ENCODE measurements at places on chromosomes 1 and 21.

DNA sequence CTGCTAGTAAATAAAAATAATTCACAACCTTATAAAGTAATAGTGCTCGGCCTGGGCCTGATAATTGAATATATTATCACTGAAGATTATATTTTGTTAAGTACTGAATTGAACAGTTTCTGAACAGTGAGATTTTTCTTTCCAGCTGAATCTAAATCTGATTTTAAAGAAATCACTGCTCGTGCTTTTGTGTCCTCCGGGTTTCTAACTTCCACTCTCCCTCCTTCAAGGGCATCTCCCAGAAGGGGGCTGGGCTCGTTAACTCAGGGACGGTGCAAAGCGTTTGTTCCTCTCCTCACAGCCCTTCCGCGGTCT is 823 bp upstream of the KIF1B start:
- DNase-seq: no peak

DNA sequence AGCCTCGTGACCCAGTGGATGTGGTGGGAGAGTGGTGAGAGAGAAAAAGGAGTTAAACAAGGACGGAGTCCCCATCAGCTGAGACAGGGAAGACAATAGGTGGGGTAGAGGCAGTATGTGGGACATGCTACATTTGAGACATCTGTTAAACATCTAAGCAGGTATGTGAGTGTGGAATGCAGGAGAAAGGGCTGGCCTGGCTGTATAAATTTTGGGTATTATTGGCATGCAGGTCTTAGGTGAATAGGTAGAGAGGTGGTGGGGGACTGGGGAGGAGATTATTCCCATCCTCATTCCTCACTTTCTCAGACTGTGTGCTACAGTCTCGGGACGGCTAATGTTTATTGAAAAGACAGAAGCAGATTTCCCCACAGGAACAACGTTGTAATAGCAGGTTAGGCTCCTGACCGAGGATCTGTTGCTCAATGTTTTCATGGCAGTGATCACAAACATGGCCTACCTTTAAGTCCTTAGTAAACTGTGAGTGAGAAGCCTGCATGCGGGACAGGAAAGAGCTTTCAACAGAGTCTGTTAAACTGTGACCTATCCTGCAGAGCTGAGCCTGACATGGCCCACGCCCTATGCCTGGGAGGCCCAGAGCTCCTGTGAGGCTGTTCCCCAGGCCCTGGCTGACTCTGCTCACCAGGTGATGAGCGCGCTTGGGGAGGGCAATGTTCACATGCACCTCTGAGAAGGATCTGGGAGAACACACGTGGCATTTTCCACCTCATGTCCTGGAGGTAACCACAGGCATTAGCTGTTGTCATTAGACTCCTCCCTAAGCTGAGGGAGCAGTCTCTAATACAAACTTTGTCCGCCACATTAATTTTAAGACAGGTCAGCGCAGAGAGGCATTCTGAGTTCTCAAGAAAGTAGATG is 16.5 kb downstream of the VSIG8 start:
- DNase-seq: no peak

DNA sequence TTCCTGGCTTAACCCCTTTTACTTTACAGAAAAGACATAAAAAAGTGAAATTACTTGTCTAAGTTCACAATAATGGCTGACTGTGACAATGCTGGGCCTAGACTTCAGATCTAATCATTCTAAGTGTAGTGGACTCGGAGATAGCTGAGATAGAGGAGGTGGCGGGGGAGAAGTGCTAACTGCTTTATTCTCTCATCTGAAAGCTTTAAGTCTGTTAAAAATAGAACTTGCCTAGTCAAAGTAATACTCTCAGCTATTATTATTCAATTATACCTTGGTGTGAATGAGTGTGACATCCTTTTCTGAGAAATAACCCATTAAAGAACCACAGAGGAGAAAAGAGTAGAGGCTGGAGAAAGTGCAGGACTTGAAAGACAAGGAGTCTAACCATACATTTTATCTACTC is 96.1 kb upstream of the OLIG2 start:
- no peak for DNase-seq

DNA sequence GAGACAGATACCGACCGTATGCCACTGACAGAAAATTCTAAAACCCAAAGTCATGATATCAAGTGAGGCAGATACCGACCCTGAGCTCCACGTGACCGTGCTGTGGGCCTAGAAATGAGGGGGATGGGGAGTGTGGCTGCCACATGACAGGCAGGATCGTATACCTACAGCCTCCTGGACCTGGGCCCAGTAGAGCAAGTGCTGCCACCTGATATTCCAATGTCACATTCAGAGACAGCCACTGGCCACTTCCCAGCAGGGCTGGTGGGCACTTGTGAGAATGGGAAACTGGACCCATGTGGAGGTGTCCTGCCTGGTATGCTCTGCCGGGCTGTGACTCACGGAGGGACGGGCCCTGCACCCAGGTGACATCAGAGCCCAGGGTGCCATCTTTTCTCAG is 44.6 kb upstream of the CLDN14 start:
- DNase-seq: no peak

DNA sequence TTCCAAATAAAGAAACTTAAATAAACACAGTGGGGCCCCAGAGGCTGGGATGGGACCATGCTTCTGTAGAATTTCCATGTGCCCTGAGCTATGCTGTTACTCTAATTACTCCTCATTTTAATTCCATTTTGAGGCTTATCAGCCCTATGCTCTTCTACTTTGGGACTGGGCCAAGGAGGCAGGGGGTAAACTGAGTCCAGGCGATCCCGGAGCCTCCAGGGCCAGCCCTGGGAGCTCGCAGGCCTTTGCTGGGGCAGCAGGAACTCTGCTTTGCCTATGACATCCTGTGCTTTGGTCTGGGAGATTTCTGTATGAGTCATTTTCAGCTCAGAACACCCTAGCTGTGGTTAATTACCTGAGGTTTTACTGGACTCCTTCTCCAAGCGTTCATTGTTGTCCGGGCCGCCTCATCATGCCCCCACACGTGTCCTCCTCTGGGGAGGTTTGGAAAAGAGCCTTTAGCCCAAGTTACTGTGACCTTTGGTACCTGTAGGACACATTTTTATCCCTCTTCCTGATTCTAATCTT is 95.7 kb downstream of the RHOU start:
- DNase-seq: no peak

DNA sequence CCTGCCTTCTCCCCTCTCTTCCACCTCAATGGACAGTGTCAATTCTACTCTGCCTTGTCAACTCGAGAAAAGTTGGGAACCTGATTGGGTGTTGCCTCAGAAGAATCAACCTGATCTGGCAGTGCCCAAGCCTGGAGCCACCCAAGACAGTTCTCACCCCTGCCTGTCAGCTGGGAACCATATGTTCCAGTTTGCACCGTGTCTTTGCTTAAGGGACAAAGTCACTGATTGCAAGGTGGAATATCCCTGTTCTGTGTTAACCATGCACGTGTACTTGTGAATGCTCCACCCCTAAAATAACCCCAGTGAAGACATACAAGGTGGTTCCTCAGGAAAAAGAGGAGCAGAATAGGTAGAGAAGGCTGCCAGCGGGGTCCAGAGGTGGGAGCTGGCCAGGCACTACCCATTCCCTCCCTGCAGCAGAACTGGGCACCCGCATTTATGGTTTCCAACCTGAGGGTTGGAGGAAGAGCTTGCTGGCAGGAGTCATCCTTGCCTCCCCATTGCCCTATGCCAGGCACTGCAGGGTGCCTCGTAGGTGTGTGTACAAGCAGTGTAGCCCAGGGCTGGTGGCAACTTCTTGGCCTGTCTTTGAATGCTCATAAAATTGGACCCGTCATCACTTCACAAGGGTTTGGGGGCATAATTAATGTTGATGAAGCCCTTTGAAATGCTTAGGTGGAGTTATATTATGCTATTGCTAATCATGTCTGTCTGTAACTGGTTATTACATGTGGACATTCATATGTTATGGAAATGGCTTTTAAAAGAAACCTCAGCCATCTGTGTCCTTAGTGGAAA is 11.3 kb downstream of the NIPAL3 start:
- DNase-seq: peak; percentile 1

- no peak for DNase-seq
Observed at GRCh38 chr1:227808566-227808965, 6.9 kb upstream of the PRSS38 start.

- no peak for DNase-seq
Observed at GRCh38 chr1:59233444-59233843, 63.5 kb upstream of the FGGY start.

DNA sequence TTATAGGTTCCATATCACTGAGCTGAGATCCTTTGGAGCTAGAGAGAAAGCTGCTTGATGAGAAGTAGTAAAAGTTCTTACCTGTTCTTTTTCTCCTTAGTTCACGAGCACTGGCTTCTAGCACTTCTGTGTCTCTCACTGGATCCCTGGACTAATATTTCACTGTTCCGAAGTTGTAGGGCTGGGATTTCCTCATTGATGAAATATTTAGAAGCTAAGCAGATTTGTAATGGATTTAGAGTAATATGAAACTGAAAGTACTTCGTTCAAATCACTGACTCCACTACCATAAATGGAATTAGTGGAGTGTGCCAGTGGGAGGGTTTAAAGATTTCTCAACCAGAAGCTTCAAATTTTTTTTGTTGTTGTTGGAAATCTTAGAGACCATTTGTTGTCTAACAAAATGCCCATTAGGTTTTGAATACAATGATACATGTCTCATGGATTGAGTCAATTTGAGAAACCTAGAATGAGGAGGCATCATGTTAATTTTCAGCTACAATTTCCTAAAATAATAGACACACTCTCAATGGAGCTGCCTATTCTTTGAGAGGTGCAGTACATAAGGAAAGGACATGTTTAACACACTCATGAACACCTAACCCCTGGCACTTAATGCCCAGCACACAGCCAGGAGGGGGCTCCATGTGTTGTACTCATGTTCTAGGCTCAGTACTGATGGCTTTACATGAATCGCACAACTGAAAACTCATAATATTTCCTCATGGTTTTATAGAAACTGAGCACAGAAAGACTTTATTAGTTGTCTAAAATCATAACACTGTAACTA is at the start of gene GBP1:
TSS of gene GBP1 (minus strand) at position 130 of the 790 bp plus-strand sequence. CDS start 1,974 bp downstream, outside the sequence.
- no peak for DNase-seq

- no peak for DNase-seq
Observed at GRCh38 chr1:28213315-28213714, 19.5 kb downstream of the DNAJC8 start.

- DNase-seq: no peak
Observed at GRCh38 chr1:109864930-109865612, 45.6 kb upstream of the CSF1 start.

DNA sequence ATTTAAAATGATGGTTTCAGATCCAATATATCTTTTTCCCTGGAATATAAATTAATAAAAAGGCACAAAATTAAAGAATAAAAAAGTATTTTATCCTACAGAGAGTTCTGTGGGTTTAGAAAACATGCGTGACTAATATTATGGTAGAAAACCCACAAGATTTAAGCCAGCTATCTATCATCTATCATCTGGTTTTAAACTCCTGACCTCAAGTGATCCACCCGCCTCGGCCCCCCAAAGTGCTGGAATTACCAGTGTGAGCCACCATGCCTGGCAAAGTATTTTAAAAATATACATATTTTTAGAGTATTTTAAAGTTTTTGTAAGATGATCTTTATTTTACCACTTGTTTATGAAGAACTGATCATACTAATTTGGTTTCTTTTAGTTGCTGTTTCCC is 79.5 kb downstream of the NRIP1 start:
- no peak for DNase-seq

- peak; percentile 55 for DNase-seq
Observed at GRCh38 chr1:1212780-1213344, 1.1 kb downstream of the TNFRSF4 start.

DNA sequence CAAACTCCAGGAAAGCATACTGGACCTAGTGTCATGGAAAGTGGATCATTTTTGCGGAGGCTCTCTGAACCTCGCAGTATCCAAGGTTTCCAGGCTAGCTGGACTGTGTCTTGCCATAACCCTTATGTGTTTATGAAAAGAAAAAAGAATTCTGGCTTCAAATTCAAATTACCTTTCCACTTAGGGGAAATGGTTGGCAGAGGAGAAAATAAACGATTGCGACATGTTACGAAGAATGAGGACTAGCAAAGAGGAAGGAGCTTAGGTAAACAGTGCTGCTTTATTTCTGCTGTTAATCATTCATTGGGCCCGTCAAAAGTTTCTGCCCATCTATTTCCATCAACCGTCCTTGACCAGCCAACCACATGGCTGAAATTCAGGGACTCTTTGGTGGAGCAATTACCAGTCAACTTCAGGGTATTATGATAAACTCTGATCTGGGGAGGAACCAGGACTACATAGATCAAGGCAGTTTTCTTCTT is at the start of gene C4BPA:
TSS of gene C4BPA (plus strand) at position 342 of the 482 bp plus-strand sequence. CDS start 8,793 bp downstream, outside the sequence.
- DNase-seq: no peak

DNA sequence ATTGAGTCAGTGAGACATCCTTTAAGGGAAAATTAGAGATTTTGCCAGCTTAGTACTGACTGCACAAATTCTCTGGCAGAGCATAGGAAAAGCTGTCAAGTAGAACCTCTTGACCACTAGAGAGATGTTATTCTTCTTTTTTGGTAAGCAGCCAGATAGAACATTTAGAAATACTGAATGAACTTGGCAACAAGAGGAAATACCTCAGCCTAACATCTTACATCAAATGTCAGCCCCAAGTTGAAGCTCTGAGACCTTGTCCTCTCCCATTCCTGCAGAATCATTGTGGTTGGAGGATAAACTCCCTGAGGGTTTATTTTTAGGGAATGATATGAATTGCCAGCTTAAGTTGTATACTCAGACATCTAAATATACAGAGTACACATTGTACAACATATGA is 53.5 kb downstream of the MIGA1 start:
- no peak for DNase-seq

GRCh38 chr1:182690886-182691443 is 6.6 kb upstream of the RGS8 start:
- DNase-seq: no peak

GRCh38 chr1:37090671-37091070 is 56.4 kb upstream of the GRIK3 start:
- no peak for DNase-seq

DNA sequence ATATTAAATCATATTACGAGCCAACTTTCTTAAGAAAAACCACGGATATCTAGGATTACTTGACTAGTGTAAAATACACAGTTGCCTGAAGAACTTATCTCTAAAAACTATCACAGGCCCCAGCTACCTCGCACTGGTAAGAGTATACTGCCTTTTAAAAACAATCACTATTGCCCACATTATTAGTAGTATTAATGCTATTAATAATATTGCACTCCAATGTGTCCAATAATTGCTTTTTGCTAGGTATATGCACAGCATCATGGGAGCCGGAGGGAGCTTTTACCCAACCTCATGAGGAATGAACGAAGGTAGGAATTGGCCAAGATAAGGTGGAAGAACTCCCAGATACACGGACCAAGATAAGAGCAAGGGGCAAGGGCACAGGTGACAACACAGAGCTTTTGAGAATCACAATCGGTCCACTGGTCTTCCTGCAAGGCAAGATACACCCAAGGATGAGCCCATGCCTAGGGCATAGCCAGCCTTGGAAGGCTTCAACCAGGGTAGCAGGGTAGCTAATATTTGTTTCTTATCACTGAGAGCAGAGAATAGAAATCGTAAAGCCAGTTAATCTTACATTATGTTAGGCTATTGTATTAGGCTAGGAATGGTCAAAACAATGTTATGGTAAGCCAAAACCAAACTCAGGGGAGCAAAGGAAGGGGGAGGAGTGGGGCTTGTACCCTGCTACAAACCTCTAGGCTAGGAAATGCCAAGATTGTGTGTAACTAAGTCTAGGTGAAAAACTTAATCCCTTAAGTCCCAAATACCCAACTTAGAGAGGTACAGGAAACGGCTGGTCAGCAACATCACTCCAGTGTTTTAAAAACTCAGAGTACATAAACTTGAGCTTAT is 9.4 kb downstream of the GLUL start:
- DNase-seq: no peak
